ENCODE measurements at places on chromosomes 7 and 10. TPM values are rescaled to one million over a fixed set of nuclear protein-coding genes. Genes with fewer than 3 reads are reported as not detected.

TMEM176A gene
- total RNA-seq, result not detected

VSTM4 gene
- 0.07 TPM for total RNA-seq

TNS3 gene
- 1.5 TPM for total RNA-seq

STMP1 gene
- total RNA-seq, result 26.1 TPM

FOXI2 gene
- not detected for total RNA-seq

PRSS1 gene
- total RNA-seq, result not detected

UNCX gene
- total RNA-seq, result not detected

RAB11FIP2 gene
- 10.1 TPM for total RNA-seq

LRRD1 gene
- total RNA-seq, result not detected

YWHAG gene
- total RNA-seq, result 149 TPM

FOXK1 gene
- 38.4 TPM for total RNA-seq

LBX1 gene
- not detected for total RNA-seq

Data from CD8-positive, alpha-beta memory T cell (primary cell).